ENCODE measurements at places on chromosomes 5 and 9.

- DNase-seq, result no peak
These were observed 7.1 kb upstream of the RARS1 start for GRCh38 chr5:168479166-168479565.

DNA sequence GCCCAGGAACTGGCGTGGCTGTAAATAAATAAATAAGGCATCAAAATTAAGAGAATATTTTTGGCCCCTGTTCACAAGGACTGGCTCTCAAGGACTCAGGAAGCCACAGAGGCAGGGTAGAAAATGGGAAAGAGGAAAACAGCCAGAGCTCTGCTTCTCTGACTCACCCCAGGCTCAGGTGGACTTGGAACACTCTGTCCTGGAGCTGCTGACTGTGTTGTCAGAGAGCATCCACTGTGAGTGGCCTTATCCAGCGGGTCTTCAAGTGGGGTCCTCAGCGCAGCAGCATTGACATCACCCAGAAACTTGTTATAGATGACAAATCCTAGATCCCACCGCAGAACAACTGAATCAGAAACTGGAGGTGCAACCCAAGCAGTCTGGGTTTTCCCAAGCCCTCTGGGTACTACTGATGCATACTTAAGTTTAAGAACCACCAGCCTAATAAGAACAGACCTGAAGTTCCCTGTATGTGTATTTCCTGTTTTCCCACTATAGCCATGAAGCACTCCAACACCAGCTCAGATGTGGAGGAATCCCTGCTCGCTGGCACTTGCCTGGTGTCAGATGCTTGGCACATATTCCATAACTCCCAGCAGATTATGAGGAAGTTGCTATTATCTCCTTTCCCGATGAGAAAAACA lies 20.5 kb downstream of the ADRA1B start:
- no peak for DNase-seq

GRCh38 chr5:156893517-156893916 lies 43.4 kb downstream of the PPP1R2B start:
- DNase-seq, result no peak

DNA sequence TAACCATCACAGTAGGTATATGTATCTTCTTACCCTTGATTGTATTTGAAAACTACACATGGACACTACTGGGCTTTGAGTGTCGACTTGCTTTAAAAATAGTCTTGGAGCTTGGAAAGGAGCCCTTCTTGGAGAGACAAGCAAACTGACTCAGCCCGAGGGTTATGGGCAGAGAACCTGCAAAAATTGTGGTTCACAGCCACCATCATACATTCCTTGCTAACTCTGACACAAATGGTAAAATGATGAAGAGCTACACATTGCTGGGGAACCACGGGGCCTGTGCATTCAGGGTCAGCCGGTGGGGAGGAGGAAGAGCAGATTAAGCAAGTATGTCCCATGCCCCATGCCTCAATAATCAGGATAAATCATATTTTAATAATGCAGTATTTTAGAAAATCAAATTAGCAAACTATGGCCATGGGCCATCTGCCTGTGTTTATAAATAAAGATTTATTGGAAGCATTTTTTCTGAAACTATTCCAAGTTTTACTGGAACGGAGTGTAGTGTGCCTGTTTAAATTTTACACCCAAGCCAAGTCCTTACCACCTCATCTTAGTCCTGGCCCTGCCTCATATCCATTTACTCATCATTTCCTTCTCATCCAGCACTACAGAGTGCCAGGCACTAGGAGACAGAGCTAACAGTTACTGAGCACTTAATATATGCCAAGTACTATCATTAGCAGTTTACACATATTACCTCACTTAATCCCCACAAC lies 195.7 kb downstream of the PALM2AKAP2 start:
- DNase-seq, result no peak

DNA sequence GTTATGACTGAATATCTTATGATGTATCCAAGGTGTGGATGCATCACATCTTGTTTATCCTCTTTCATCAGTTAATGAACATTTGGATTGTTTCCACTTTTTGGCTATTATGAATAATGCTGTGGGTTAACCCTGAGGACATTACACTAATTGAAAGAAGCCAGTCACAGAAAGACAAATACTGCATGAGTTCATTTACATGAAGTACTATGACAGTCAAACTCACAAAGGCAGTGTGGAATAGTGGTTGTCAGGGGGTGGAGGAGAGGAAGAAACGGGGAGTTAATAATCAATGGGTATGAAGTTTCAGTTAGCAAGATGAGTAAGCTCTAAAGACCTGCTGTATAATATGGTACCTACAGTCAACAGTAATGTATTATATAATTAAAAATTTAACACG lies 409.4 kb upstream of the CTNND2 start:
- no peak for DNase-seq

- DNase-seq, result no peak
These were observed 107.0 kb downstream of the COL5A1 start for GRCh38 chr9:134748591-134748990.

- DNase-seq, result no peak
These were observed 312.2 kb downstream of the EPB41L4A start for GRCh38 chr5:112106878-112107277.

DNA sequence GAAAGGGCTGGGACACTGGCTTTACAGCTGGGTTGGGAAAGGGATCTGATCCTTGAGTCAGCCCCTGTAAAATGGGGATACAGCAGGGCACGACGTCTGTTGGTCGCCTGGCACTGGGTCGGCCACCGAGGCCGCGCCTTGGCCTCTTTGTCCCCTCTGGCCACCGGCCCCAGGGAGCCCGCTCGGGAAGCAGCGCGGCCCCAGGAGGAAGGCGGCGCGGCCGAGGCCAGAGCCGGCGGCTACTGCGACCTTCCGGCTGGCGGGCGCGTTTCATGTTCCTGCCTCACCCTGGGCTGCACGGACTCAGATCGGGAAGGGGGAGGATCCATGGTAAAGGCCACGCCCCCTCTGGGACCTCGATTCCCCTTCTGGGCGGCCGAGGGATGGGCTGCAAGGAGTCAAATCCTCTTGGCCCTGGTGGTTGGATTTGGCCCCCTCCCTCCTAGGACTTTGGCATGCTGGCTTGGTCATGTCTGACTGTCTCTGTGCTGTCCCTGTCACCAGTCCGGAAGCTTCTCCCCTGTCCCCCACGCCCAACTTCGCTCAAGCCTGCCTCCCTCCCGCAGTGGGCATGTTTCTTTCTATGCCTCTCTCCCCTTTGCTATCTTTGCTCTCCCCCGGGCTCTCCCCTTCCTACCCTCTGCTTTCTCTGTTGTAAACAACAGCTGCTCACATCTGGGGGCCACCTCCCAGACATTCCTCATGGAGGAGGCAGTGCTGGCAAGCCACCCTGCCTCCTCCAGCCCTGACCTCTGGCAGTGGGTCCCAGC lies 25.8 kb downstream of the FPGS start:
- no peak for DNase-seq

DNA sequence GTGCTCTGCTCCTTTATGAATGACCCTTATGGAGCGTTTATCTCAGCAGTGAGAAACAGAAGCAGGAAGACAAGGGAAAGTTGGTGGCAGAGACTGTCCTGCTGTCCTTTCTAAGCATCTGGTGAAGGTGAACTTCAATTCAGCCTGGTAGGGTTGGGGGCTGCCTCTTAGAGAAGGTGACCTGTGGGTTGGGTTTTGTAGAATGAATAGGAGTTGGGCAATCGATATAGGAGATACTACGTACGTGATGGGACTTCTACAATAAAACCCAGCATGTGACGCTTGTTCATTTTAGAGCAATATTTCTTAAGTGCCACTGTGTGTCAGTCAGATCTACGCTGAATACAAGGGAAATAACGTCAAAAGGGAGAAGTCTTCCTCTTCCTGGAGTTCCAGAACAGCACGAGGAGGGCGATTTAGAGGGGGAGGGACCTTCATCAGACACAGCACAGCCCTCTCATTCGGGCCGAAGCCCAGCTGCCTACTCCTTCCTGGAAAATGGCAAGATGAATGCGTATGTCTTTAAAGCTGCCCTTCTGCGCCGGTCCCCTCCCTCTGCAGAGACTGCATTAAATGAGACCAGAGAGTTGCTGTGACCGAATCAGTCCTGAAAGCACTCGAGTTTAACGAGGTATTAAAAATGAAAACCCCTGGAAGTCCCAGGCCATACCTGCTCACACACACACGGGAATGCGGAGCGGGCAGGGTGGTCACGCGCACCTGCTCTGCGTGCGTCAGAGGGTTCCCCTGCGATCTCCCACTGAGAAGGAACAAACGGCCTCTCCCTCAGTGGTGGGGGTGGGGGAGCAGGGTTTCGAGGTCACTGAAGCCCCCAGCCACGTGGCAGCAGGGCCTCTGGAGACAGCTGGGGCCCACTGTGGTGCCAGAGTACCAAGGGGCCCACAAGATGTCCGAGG lies 85.3 kb upstream of the SARDH start:
- no peak for DNase-seq

GRCh38 chr9:135757356-135757755 lies 55.4 kb downstream of the KCNT1 start:
- no peak for DNase-seq

DNA sequence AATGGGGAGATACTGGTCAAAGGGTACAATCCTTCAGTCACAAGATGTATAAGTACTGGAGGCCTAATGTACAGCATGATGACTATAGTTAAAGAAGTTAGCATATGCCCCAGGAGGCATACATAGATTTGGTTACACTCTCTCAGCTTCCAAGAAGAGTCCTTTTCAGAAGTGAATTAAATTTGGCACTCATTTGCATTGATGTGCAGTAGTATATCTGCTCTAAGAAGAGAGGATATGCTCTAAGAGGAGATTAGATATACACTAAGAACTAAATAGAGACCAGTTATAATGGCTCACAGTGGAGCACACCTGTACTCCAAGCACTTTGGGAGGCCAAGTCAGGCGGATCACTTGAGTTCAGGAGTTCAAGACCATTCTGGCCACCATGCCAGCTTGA lies 139.5 kb upstream of the MINAR2 start:
- DNase-seq, result no peak

GRCh38 chr5:132771503-132771998 lies 5.5 kb downstream of the SEPTIN8 start:
- no peak for DNase-seq
